Activated naive CD8-positive, alpha-beta T cell treated with anti-CD3 and anti-CD28 coated beads for 36 hours (primary cell): ENCODE measurements at places on chromosomes 3 and 15.

- DNase-seq = no peak
Measured at GRCh38 chr15:40796512-40796911, 10.4 kb upstream of the ZFYVE19 start.

- DNase-seq = no peak
Measured at GRCh38 chr3:125302932-125303331, 72.2 kb downstream of the ZNF148 start.

- DNase-seq = no peak
Measured at GRCh38 chr3:69081583-69082262, 1.6 kb upstream of the UBA3 start.

GRCh38 chr3:137807998-137808397, 43.9 kb downstream of the SOX14 start:
- no peak for DNase-seq

- no peak for DNase-seq
Measured at GRCh38 chr3:23940775-23941174, 4.3 kb upstream of the NR1D2 start.

DNA sequence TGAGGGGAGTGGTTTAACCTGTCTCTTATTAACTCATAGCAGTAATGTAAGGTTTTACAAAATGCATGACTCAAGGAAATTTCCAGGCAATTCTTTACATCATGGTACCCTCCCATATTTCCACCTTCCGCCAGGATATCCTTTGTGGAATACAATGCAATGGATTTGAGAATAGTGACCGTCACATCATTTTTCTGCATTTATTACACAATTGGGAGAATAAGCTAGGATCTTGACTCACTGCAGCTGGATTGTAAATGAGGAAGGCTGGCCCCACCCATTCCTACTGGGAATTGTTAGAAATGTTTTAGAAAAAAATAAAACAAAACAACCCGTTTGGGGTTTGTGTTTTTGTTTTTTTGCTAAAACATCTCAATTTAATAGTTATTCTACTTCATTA, 97.4 kb downstream of the IMPG2 start:
- no peak for DNase-seq

- DNase-seq = no peak
Measured at GRCh38 chr3:116299646-116300081, 145.6 kb downstream of the LSAMP start.

GRCh38 chr3:107806536-107806935, 283.8 kb downstream of the BBX start:
- no peak for DNase-seq

DNA sequence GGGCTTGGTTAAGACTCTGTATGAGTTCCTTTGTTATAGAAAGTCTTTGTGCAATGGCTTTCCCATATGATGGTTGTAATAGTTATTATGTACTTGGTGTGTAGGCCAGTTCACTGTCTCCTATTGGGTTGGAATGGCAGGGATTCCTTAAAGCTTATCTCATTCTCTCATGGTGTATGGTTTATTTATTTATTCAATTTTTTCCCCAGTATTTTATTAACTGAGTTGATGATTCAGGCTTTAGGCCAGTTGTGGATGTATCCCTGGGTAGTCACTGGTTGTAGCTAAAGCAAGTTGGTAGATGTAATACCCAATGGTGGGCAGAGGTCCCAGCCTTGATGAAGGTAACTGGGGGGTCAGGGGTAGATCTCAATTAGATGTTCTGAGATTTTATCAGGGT, 349.4 kb downstream of the DOCK3 start:
- no peak for DNase-seq

DNA sequence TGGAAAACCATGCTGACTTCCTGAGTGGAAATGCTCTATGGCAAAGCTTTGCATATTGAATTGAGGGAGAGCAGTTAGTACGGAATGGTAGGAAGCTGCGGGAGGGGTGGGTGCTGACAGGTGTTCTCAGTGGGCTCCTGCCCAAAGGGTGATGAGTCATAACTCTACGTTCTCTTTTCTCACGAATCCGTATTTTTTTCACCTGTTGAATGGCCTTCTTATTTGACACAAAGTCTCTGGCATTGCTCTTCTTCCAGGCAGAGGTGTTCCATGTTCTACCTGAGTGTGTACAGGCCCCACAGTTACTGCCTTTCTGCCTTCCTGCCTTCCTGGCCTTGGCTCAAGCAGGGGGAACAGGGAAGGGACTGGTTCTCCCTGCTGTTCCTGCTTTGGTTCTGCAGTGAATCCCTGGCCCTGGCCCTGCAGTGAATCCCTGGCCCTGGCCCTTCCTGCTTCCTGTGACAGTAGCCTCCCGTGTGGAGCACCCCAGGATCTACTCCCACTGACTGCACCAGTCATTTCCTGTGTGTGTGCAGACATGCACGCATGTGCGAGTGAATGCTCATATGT, 31.9 kb downstream of the TRAK1 start:
- DNase-seq = no peak

- no peak for DNase-seq
Measured at GRCh38 chr15:61459785-61460707, 230.9 kb upstream of the RORA start.

DNA sequence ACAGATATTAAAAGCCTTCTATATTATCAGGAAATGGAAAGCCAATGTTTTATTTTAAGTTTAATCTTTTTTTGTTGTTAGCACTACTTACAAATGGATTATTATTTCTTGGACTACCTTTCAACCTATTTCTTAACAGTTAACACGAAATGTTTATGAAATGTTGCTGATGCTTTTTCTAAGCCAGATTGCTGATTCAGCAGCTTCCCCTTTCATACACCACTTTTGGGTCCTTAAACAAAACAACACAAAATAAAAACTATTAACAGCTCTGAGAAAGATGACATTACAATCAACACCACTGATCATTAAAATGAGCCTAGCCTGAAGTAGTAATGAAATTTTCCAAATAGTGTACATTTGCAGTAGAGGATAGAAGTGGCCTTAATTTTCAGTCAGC, 99.2 kb upstream of the VEPH1 start:
- no peak for DNase-seq

DNA sequence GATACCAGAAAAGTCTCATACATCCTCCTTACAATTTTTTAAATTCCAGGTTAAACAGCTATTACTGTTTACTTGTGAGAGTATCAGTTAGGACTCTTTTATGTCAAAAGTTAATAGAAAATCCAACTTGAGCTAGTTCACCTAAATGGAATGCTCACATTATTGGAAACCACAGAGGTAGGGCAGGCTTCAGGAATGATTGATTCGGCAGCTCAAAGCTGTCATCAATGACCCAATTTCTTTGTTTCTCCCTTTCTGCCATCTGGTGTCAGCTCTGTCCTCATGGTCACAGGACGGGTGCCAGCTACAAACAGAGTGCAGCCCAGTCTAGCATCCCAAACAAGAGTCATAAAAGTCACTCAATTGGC, 32.2 kb downstream of the CFAP20DC start:
- DNase-seq = no peak

DNA sequence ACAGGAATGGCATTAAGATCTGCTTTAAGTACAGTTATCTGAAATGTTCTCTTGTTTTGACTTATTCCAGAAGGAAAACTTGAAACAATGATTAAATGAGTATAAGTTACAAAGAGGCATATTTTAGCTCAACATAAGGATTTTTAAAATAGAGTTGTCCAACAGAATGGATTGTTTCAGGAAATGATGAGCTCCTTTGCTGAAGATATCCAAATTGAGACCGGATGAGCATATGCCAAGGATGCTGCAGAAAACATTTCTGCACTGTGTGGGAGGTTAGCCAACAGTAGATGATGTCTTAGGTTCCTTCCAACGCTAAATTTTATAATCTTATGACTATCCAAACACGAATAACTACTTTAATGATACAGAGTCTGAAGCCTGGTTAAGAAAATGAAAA, 226.5 kb upstream of the NANOGP8 start:
- no peak for DNase-seq

- DNase-seq = peak; percentile 23
Measured at GRCh38 chr15:92663250-92663951, 7.8 kb upstream of the FAM174B start.

DNA sequence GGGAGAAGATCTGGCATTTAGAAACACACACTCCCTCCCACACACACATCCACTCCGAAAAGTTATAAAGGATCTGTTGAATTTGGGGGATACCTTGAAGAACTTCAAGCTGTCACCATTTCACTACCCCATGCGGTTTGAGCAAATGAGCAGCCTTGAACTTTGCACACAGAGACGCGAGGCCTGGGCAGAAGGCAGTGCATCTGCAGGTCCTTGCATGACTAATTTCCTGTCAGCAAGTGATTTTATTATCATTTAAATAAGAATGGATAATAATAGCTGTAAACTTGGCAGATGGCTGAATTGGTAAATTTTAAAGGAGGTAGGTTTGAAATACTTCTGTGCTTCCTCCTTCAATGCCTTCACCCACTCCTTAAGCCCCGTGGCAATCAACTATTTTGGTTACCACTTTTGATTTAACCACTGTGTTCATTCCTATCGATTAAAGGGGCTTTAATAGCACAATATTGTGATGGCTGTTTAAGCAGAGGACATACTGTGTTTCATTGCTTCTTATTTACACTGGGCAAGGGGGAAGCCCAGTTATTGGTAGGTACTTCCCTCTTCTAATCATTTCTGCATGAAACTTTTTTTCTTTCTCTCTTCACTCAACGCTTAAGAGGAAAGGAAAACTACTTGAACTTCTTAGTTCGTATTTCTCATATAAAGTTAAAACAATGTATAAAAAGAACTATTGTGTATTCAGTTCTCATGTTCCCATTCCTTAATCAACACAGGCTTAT, 108.1 kb downstream of the ROBO2 start:
- DNase-seq = no peak

- DNase-seq = no peak
Measured at GRCh38 chr3:139312959-139313358, 30.9 kb upstream of the MRPS22 start.

DNA sequence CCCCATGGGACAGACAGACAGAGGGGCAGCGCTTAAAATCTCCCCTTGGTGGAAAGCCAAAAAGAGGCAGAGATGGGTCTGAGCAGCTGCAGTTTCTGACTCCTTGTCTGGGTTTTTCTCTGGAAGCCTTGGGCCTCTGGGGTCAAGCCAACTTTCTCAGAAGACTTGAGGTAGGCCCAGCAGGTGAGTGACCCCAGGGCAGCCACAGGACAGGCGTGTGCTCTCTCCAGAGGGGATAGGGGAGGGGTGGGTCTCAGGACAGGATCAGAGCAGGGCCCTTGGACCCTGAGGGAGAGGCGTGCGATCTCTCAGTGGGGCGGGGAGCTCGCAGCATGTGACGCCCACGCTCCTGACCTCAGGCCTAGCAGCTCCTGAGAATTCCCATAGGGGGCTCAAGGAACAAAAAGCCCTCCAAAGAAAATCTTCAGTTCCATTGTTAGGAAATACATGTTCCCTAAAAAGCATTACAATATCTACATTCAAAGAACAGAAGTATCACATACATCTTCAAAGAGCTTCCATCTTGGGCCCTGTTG, 34.6 kb upstream of the DUSP7 start:
- DNase-seq = no peak

DNA sequence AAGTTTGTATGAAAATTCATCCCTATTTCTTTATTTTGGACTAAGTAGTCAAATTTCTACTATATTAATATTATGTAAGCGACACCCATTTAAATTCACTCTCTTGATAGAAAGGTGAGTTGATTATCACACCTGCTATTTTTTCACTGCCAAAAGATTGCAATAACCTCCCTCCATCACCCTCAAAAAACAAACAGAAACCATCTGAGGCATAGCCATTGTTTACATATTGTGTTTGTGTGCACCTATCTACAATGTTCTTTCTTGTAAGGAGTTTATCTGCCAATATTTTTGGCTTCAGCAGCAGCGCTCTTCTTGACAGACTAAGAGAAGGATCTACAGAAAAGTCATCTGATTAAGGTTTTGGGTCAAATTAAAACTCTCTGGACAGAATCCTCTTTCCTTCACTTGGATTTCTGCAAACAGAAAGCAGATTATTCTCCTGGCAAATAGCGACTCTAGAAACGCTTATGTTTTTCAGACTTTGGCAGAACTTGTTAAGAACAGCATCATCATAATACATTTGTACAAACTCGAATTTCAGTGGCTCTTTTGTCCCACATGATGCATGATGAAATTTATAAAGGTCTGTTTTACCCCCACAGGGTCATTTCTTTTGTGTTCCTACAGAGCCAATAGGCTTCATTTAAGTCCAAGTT, 48.6 kb downstream of the KCNMB2 start:
- no peak for DNase-seq

- DNase-seq = peak; percentile 56
Measured at GRCh38 chr3:51982352-51982837, 940 bp upstream of the ACY1 start.

- no peak for DNase-seq
Measured at GRCh38 chr3:81554388-81554787, 207.1 kb downstream of the GBE1 start.

- no peak for DNase-seq
Measured at GRCh38 chr3:14396031-14396692, 6.2 kb upstream of the SLC6A6 start.

- DNase-seq = no peak
Measured at GRCh38 chr15:63517202-63517601, 12.8 kb downstream of the USP3 start.

DNA sequence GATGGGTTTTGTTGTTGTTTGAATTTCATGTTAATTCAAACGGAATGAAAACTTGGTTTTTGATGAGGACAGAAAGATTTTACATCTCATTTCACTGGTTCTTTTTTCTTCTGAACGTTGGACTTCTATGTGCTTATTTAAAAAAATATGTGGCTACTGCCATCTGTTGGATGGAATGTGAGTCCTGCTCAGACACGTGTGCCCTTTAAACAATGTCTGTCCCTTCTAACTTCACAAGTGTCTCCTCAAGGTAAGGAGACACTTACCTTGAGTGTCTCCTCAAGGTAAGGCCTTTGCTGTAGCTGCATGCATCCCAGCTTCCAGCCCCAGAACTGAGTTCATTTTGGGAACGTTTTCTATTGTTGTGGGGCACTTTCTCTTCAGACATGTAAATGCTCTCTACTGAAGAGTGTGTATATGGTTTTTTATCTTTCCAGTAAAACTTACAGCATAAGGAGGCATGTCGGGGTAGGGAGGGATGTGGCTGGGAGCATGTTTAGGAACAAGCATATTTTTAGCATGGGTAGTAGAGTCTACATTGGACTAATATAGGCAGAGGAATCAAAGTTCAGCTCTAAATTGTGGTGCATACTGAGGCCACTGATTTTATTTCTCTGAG, 63.1 kb upstream of the UBE3A start:
- DNase-seq = no peak

DNA sequence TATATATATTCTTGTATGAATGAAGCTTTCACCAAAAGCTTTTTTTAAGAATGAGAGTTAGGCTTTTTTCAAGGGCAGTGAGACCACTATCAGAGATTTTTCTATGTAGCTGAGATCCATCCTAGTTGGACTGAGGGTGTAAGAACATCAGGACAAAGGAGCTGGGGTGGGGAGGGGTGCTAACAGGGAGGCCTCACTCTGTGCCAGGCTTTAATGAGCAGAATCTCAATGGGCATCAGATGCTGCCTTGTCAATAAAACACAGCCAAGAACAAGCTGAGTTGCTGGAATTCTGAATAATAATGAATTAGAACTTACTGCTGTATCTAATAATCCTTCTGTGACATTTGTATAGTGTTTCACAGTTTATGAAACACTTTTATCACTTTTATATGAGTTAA, 41.4 kb upstream of the USP3 start:
- no peak for DNase-seq

- no peak for DNase-seq
Measured at GRCh38 chr3:156014489-156014888, 105.9 kb upstream of the KCNAB1 start.
